ENCODE measurements at places on chromosomes 12 and 14. TPM values are rescaled to one million over a fixed set of nuclear protein-coding genes. Genes with fewer than 3 reads are reported as not detected.

REP15 gene
- total RNA-seq = not detected

CFAP251 gene
- 4.2 TPM for total RNA-seq

CLEC1B gene
- total RNA-seq = not detected

SLC10A1 gene
- not detected for total RNA-seq

TM7SF3 gene
- 69.4 TPM for total RNA-seq

PTGER2 gene
- total RNA-seq = 6.5 TPM

NELL2 gene
- 19.9 TPM for total RNA-seq

CLEC2A gene
- not detected for total RNA-seq

TCTN1 gene
- total RNA-seq = 8.8 TPM

GLRX5 gene
- 90.1 TPM for total RNA-seq

KCNA1 gene
- 1.3 TPM for total RNA-seq

WNT5B gene
- total RNA-seq = 58.7 TPM

AGAP2 gene
- total RNA-seq = 0.03 TPM

IRAK3 gene
- total RNA-seq = 0.09 TPM

ZFYVE26 gene
- total RNA-seq = 9.0 TPM

SLC6A15 gene
- 12.5 TPM for total RNA-seq

HAL gene
- total RNA-seq = not detected

RIC8B gene
- 15.5 TPM for total RNA-seq

ALG10 gene
- total RNA-seq = 6.7 TPM

SERPINA3 gene
- total RNA-seq = not detected

ZBTB42 gene
- 2.9 TPM for total RNA-seq

CALCOCO1 gene
- total RNA-seq = 15.1 TPM

IL26 gene
- not detected for total RNA-seq

EML5 gene
- total RNA-seq = 1.4 TPM

CCDC63 gene
- not detected for total RNA-seq

CAPRIN2 gene
- 14.8 TPM for total RNA-seq

TSHR gene
- total RNA-seq = not detected

ATG101 gene
- total RNA-seq = 156 TPM

INSM2 gene
- not detected for total RNA-seq

Measured in Daoy (cell line).